Nephron progenitor cell (in vitro differentiated cells): ENCODE measurements at places on chromosomes 2 and 18.

DNA sequence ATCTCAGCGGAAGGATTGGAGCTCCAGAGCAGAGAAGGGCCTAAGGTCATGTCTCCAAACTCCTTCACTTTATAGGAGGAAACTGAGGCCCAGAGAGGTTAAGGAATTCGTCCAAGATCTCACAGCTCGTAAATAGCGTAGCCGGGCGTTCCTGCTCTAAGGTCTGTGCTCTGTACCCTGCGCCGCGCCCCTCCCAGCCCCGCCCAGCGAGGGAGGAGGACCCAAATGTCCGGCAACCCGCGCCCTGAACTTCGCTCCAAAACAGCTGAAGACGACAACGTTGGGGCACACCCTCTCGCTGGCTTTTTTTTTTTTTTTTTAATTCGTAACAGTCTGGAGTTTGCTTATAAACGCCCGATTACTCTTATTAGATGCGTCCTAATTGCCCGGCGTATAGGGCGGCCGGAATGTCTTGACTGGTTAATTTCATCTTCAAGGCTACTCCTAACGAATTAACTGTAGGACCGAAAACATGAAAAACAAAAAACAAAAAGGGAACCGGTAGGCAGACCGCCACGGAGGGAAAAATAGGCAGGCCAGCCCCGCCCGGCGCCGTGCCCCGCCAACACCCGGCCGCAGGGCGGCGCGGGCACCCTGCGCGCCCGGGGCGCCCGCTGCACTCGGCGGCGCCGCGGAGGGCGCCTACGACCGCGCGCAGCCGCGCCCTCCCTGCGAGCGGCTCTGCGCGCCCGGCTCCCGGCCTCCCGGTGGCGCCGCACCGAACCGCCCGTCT is 928 bp upstream of the FOSL2 start:
- peaks cover 10% of the 10 kb centered on the region for H3K27me3 ChIP-seq
- DNase-seq: peak; percentile 53
- H3K4me3 ChIP-seq: peak overlapping the region; percentile 87
- peak overlapping the region; percentile 82 for H3K27ac ChIP-seq
- no peaks in the 10 kb centered on the region for H3K36me3 ChIP-seq
- H3K4me1 ChIP-seq: peaks cover 19% of the 10 kb centered on the region

- peaks cover 7% of the 10 kb centered on the region for H3K27me3 ChIP-seq
- no peaks in the 10 kb centered on the region for H3K36me3 ChIP-seq
- H3K4me1 ChIP-seq: no peaks in the 10 kb centered on the region
- no peak for DNase-seq
These were observed 317.1 kb upstream of the CWC22 start for GRCh38 chr2:180324182-180324581.

DNA sequence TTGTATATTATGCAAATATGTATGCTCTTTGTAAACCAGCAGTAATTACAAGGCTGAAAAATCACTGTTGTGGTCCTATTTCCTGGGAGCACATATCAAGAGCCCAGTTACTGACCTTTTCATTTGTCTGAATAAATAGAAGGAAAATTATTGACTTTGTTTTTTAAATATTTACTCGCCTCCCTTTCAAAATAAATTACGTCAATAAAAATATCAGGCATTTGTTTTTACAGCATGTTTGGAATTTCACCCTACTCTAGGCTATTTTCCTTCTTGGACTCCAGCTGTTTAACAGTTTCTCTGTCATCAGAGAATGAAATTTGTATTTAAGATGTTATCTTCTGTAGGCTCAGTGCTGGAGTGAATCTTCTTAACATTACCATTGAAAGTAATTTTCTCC is 59.9 kb upstream of the LRATD1 start:
- H3K27me3 ChIP-seq: no peaks in the 10 kb centered on the region
- no peak for DNase-seq
- no peaks in the 10 kb centered on the region for H3K4me1 ChIP-seq
- H3K27ac ChIP-seq: no peak overlapping the region

DNA sequence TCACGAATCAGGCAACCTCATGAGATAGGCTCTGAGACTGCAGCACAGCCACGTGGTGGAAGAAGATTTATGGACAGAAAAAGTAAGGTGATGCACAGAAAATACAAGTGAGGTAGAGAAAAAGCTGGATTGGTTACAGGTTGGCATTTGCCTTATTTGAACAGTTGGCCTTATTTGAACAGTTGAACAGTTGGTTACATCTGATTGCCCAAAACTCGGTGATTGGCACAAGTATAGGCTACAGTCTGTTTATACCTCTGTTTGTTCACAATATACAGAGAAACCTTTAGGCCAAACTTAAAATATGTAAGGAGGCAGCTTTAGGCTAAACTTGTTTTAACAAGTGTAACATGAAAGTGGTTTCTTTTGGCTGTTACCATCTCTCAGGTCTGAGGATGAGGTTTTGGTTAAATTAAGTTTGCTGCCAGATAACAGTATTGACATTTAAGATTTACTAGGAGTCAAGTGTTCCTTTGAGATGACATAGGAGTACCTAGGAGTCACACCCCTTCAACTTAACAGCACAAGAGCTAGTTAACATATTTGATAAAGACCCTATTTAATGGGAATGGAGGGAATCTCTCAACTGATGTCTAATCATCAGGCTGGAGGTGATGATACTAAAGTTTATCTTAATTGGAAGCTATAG is 16.5 kb upstream of the GPR155 start:
- no peaks in the 10 kb centered on the region for H3K36me3 ChIP-seq
- no peak overlapping the region for H3K27ac ChIP-seq
- H3K4me3 ChIP-seq: no peak overlapping the region
- no peak for DNase-seq
- H3K4me1 ChIP-seq: peaks cover 4% of the 10 kb centered on the region

- H3K36me3 ChIP-seq: peaks cover 12% of the 10 kb centered on the region
- H3K4me3 ChIP-seq: no peak overlapping the region
- H3K27ac ChIP-seq: peak overlapping the region; percentile 28
- DNase-seq: no peak
- H3K27me3 ChIP-seq: peaks cover 3% of the 10 kb centered on the region
These were observed 26.6 kb downstream of the BIN1 start for GRCh38 chr2:127080226-127080937.

DNA sequence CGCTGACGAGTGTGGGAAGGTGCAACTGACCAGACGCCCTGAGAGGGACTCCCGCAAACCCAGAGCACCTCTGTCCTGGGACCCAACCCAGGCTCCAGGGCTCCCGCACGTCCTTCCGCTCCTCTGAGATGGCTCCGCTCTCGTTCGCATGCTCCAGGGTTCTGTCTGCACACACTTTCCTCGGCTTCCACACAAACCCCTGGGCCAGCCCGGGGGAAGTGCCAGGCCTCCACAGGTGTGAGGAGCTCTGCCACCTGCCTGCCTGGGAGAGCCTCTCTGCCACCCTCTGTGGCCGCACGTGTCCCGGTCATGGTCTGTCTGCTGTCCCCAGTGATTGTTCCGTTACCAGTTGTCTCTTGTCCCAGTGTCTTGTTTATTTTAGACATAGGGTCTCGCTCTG is 222.9 kb downstream of the HDAC4 start:
- DNase-seq: no peak
- no peak overlapping the region for H3K4me3 ChIP-seq
- H3K36me3 ChIP-seq: peaks cover 76% of the 10 kb centered on the region
- H3K4me1 ChIP-seq: peaks cover 16% of the 10 kb centered on the region
- H3K27me3 ChIP-seq: no peaks in the 10 kb centered on the region

GRCh38 chr2:233165895-233166661 is 85.4 kb upstream of the ATG16L1 start:
- peaks cover 9% of the 10 kb centered on the region for H3K27me3 ChIP-seq
- H3K4me1 ChIP-seq: peaks cover 18% of the 10 kb centered on the region
- DNase-seq: no peak
- H3K27ac ChIP-seq: no peak overlapping the region

GRCh38 chr2:19933351-19933981 is 31.7 kb upstream of the TTC32 start:
- no peaks in the 10 kb centered on the region for H3K4me1 ChIP-seq
- no peak for DNase-seq
- H3K4me3 ChIP-seq: no peak overlapping the region
- H3K27ac ChIP-seq: peak overlapping the region; percentile 13
- peaks cover 73% of the 10 kb centered on the region for H3K36me3 ChIP-seq
- H3K27me3 ChIP-seq: no peaks in the 10 kb centered on the region

DNA sequence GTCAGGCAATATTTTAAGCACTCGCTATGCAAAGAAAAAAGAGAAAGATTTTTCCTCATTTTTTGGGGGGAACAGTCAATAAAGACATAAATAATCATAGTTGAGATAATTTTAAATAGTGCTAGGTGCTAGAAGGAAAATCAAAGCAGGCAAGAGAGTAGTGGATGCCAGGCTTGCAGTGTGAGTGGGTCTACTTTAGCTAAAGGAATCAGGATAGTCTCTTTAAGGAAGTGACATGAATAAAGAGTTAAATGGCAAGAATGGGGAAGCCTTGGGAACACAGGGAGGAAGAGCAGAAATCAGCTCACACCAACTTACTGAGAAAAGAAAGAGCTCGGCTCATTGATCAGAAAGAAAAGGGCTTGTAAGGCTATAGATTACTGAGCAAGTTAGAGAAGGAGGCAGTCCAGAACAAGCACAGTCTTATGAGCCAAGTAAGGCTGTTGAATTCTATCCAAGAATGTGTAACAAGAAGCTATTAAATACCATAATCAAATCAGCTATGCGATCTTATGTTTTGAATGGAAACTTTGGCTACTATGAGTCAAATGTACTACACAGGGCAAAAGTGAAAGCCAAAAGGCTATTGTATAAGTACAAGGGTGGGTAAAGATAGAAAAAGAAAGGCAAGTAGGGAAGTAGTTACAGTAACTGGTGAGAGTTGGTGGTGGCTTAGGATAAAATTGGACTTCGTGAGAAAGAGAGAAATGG is 833.8 kb upstream of the PIK3C3 start:
- H3K27me3 ChIP-seq: no peaks in the 10 kb centered on the region
- no peaks in the 10 kb centered on the region for H3K4me1 ChIP-seq
- H3K36me3 ChIP-seq: no peaks in the 10 kb centered on the region
- no peak overlapping the region for H3K4me3 ChIP-seq

- H3K27ac ChIP-seq: no peak overlapping the region
- peaks cover 59% of the 10 kb centered on the region for H3K4me1 ChIP-seq
- no peak overlapping the region for H3K4me3 ChIP-seq
These were observed 29.4 kb downstream of the KIF1A start for GRCh38 chr2:240790370-240791220.

DNA sequence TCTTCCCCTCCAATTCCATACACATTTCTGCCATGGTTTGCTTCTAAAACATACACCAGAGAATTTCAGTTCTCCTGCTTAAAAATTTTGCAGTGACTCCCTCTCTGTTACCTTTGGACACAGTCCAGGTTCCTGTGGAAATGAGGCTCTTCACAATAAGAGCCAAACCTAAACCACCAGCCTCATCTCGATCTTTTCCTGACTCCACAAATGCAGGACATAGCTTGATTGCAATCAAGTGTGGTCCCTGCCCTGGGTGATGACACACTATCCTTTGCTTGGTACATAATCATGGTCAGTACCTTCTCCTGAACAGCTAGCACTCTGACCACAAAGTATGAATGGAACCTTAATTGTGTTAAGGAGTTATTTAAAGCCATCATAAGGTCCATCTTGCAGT is 134.9 kb upstream of the CHAC2 start:
- H3K27ac ChIP-seq: no peak overlapping the region
- no peaks in the 10 kb centered on the region for H3K36me3 ChIP-seq
- no peak overlapping the region for H3K4me3 ChIP-seq
- DNase-seq: no peak
- H3K27me3 ChIP-seq: peaks cover 6% of the 10 kb centered on the region

DNA sequence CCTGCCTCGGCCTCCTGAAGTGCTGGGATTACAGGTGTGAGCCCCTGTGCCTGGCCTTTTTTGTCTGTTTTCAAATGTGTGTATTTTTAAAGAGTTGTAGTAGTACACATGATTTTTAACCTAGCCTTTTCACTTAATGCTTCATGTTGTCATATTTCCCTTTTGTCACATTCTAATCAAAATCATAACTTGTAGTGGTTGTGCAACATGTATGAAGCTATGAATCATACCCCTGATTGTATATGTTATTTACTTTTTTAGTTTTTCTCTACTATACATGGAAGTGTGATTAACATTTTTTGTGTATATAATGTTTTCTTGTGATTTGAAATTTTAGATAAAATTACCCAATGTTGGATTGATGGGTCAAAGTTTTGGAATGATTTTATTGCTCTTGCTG is 8.5 kb downstream of the GEN1 start:
- no peak overlapping the region for H3K4me3 ChIP-seq
- no peak for DNase-seq
- H3K27ac ChIP-seq: no peak overlapping the region
- no peaks in the 10 kb centered on the region for H3K27me3 ChIP-seq
- H3K4me1 ChIP-seq: peaks cover 10% of the 10 kb centered on the region
- peaks cover 55% of the 10 kb centered on the region for H3K36me3 ChIP-seq

DNA sequence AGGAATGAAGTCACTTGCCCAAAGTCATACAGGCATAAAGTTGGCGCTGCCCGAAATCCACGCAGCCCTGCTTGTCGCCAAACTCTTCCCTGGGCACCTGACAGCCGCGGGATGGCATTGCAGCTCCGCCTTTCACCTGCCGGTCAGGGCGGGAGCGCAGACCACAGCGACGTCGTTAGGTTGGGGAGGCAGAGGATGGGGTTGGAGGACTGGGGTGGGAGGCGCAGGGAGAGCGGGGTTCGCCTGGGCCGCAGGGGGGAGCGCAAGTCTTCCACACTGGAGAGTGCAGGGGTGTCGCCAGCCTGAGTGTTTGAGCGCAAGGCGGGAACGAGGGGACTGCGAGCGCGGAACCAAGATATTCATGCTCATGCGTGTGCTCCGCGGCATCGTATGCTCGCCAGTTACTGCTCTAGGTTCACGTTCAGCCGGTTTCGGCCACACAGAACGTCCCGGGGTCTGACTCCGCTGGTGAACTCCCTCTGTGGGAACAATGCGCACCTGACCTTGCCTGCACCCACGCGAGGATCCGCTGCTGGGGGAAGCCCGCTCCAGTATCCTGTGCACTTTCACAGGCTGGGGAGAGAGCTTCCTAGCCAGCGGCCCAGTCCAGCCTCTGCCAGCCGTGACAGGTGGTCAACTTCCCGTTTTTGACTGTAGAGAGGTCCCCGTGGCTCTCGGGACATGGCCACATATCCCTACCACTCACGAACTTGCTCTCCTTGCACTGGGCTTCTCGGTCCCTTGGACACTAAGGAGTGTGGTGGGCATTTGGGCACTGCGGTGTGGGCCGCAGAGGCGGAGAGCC is 767 bp upstream of the NPPC start:
- peaks cover 26% of the 10 kb centered on the region for H3K4me1 ChIP-seq
- H3K36me3 ChIP-seq: no peaks in the 10 kb centered on the region

GRCh38 chr2:217935901-217936684 is 66.7 kb downstream of the TNS1 start:
- H3K27ac ChIP-seq: no peak overlapping the region
- no peak overlapping the region for H3K4me3 ChIP-seq
- DNase-seq: no peak
- H3K27me3 ChIP-seq: peaks cover 4% of the 10 kb centered on the region
- H3K4me1 ChIP-seq: peaks cover 78% of the 10 kb centered on the region

GRCh38 chr2:38152035-38152434 is 76.1 kb upstream of the CYP1B1 start:
- no peaks in the 10 kb centered on the region for H3K36me3 ChIP-seq
- no peak overlapping the region for H3K27ac ChIP-seq
- DNase-seq: no peak
- peaks cover 20% of the 10 kb centered on the region for H3K4me1 ChIP-seq
- H3K4me3 ChIP-seq: no peak overlapping the region
